ENCODE measurements at places on chromosomes 2 and 18.

GRCh38 chr2:124001696-124002430 lies 23.2 kb upstream of the CNTNAP5 start:
- DNase-seq, result no peak

DNA sequence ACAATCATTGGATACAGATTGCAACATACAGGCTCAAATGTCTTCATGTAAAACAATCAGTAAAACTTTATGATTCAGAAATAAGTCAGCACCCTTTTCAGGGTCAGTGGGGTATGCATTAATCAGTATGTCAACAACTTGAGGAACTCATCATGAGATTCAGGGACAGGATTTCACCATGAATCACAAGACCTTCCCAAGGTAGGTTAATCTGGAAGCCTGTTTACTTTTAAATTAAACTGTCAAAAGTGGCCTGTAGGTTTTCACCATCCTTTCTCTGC lies 104.8 kb downstream of the SP100 start:
- no peak for DNase-seq

DNA sequence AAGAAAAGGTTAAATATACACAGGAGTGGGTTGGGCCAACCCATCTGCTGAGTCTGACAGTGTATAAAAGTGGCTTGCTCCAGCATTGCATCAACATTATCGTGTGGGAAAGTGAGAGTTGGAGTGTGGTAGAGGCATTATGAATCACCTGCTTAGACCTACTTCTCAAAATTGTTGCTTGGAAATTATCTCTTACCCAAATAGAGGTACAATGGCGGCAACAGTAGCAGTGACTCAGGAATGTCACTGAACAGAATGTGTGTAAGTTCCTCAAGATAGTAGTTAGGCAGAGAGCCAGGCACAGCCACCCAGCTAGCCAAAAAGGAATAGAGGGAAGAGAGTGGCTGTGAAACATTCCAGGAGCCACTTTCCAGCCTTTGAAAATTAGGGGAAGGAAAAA lies 616.0 kb downstream of the NUP35 start:
- DNase-seq, result no peak

DNA sequence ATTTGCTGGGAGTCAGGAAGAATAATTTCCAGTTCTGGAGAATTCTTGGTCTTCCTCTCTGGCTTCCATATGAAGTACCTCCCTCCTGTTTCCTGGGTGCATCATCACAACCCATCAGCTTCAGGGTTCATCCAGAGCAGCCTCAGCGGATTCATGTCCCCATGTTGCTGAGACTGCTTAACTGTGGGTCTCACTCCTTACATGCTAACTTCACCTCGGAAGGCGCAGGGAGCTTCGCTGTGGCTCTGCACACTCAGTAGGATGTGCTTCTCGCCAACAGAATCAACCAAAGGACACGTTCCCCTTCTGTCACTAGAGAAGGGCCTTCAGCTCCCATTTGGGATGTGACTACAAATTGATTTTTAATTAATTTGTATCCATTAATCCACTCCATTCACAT lies 24.2 kb downstream of the FBLN7 start:
- no peak for DNase-seq

GRCh38 chr2:32514946-32515345 lies 112.9 kb upstream of the TTC27 start:
- DNase-seq, result no peak

DNA sequence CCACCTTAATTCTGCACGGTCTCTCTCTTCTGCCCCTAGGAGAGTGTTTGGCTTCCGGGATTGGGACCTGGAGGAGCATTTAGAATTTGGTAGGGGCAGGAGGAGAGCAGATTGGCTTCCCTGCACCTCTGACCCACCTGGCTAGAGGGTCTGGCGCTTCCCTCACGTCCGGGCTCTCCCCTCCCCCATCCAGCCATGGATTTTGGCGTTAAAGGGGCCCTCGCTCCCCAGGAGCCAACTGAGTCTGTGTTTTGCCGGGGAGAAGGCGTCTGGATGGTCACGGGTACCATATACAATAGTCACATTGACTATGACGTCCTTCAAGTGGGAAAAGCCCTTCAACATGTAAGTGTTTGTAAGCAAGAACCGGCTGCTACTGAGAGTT lies 6.6 kb downstream of the HOXD3 start:
- DNase-seq, result no peak

GRCh38 chr2:170836027-170836426 lies 19.3 kb downstream of the GAD1 start:
- DNase-seq, result no peak

DNA sequence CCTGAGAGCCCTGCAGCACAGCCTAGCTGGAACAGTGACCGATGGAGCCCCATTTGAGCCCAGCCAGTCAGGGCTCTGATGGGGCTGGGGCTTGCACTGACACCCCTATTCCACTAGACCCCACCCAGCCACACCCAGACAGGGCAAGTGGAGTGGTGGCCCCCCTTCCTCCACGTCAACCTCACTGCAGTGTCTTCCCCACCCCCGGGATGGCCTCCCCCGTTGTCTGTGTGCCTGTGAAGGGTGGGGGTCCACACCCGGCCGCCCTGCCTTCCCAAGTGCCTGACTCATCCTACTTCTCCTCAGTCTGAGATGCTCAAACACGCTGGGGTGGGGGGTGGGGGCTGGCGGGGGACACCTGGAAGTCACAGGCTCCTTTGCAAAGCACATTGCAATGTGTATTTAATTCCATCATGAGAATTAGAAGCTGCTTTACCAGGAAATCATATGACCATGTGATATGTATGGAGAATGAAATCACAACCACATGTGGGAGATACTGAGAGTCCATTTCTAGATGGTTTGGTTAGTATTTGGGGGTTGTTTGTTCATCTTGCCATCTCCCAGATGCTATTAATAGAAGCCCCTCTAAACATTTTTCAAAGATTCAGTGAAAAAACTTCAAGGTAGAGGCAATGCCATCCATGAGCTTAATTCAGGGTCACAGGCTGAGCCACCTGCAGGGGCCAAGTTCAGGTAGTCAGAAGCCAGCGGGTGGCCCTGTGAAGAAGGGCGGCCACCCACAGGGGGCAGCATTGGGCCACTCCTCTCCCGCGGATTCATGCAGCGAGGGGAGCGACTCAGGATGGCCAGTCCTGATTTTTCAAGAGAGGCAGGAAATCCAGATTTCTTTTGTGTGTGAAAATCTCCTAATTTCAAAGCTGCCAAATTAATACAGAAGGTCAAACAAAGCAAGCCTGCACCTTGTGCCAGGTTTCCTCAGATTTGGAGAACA lies 22.7 kb upstream of the GMPPA start:
- DNase-seq, result peak; percentile 19

- DNase-seq, result no peak
Measured at GRCh38 chr2:634636-635388, 42.4 kb downstream of the TMEM18 start.

Measured in SW 1271 (cell line).